ENCODE measurements at places on chromosomes 16 and 17. TPM values are rescaled to one million over a fixed set of nuclear protein-coding genes. Genes with fewer than 3 reads are reported as not detected.
A peak's percentile ranks its signal among the peaks of the same experiment; 100 is the strongest.

GRCh38 chr16:1941162-1942046 lies 1.6 kb downstream of the MSRB1 start:
- no peak for DNase-seq

DNA sequence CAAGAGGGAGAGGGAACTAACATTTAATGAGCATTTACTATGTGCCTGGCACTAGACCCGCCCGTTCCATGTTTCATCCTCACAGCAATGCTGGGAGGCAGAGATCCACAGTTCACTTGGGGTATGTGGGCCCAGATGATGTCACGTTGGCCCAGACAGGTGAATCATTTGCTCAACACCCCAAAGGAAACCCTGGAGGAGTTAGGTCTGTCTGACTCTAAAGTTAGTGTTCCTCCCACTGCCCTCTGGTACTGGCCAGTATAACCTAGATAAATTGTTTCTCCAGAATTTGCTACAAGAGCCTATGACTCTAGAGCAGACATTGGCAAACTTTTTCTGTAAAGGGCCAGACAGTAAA lies 164.6 kb downstream of the VPS53 start:
- no peak for DNase-seq

- DNase-seq, result no peak
Observed at GRCh38 chr16:22624800-22625533, 114.3 kb downstream of the NPIPB5 start.

- DNase-seq, result peak; percentile 92
Observed at GRCh38 chr17:40331743-40332641, 23.0 kb downstream of the RARA start.

NAGS gene
- 0.76 TPM for total RNA-seq

DNA sequence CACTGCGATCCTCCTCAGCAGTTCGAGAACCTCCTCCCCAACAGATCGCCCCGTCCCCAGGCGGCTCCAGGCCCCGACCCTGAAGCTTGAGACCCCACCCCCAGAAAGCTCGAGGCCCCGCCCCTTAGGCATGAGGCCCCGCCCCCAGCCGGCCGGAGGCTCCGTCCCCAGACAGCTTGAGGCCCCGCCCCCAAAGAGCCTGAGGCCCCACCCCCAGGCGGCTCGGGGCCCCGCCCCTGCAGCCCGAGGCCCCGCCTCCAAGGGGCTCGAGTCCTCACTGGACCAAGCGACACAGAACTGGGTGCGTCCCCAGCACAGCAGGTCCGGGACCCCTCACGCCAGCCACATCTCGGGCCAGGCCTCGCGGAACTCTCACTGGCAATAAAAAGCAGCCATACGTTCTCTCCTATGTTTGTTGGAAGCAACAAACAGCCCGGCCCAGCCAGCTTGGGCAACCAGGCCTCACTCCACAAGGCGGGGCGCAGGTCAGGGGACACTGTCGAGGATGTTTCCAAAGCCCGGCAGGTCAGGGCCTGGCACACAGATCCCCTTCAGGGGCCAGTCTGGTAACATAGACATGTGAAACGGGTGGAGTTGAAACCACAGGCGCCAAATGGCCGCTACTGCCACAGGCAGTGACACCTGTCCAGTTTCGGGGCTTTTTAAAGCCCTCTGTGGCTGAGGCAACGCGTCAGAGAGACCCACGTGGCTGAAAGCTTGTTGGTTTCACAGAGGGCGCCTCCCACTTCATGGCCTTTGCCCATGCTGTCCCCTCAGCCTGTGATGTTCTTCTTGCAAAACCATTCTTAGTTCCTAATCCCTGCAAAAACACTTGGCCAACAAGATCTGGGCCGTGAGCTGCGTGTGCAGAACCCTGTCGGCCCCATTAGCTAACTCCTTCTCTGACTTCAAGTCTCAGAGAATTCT lies 224.2 kb downstream of the PARN start:
- DNase-seq, result no peak

DNA sequence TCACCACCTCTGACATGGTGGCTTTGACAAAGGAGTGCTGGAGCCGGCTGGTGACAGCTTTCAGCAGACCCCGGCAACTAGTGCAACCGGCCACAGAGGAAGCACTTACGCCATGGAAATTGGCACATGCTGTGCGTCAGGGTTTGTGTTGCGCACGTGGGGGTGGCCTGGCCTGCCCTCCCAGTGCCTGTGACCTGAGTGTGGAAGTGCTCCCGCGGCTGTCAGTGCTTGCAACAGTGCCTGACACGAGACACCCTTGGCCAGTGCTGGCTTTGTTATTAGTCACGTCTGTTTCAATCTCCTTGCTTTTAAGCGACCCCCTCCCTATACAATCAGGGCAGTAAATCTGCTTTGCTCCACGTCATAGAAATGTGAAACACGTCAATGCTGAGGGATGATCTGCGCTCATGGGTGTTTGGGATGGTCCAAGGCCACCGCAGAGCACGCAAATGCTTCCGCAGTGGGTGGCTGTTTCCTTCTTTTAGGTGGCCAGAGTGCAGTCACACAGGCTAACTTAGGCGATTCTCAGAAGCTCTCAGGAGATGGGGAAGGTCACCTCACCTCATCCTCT lies 64.3 kb downstream of the PGS1 start:
- DNase-seq, result peak; percentile 55

DNA sequence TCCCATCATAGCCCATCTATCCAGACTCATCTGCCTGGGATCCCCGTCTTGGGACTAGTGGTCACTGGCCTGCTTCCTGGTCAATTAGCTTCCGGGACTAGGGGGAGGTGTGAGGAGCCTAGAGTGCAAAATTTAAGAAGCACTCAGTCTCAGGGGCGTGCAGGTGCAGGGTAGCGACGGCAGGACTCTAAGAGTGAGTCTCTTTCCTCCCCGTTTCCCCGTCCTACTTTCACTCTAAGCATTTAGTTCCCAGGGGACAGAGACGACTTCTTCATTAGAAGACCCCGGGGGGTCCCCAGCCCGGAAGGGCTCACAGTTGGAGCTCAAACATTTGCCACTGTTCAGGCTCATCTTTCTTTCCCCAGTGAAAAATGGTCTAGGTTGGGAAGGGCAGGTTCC lies 677 bp upstream of the ZNHIT3 start:
- DNase-seq, result no peak

DNA sequence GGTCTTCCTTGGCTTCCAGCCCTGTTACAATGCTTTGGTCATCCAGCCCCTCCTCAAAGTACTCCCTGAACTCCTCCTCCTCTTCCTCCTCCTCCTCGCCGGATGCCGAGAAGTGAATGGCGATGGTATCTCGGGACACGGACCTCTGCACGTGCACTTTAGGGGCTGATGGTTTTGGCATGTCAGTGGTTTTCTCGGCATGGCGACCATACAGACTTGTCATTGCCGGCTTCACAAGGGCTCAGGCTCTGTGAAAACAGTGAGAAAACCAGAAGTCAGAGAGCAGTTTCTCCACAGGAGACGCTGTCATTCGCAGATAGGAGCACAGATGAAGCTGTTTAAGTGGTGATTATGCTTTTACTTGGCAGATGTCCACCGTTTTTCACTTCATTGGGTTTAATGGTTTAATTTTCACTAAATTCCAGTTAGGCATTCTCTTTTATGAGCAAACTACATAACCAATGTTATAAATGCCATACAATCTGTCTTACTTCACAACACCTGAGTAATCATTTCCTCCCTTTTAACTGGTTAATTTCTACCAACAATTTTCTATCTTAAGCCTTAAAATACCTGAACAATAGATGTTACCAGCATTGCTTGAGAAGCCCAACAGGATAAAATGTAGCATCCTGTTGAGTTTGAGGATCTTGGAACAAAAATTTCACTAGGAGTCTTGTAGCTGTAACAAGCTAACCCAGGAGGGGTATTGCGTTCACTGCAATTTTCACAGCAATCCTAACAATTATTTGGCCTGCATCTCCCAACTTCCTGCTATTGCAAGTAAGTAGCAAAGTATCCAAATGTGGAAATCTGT lies 48.9 kb downstream of the TEX2 start:
- no peak for DNase-seq

Measured in heart right ventricle (tissue), 16 donors.